Hematopoietic multipotent progenitor cell treated with erythropoietin and hydrocortisone succinate and interleukin-3 and kit ligand, for 4 days (in vitro differentiated cells): ENCODE measurements at places on chromosomes 5 and 9.

- peak; percentile 62 for DNase-seq
Measured at GRCh38 chr9:132694144-132694543, 23.9 kb downstream of the GTF3C4 start.

GRCh38 chr9:127899128-127899943, at the start of gene ST6GALNAC6:
ST6GALNAC6 (minus strand) TSS chr9:127899603; CDS start chr9:127897981, 1,622 bp downstream.
- peak; percentile 89 for DNase-seq

- no peak for DNase-seq
Measured at GRCh38 chr9:105431424-105432246, 16.2 kb upstream of the FSD1L start.

DNA sequence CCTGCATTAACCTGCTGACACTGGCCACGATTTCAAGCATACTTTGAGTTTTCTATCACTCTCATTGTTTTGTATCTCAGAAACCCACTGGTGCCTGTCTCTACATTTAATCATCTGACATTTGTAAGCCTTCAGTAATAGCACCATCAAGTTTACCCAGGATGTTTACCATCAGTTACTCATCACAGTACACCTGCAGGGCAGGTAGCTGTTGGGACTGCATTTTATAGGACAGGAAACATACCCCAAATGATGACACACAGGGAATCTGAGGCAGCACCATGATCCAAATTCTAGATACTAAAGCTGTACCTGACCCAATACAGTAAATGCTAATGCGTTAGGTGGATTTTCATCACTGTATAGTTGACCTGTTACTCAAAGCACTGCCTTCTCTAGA, 114.2 kb downstream of the FEM1C start:
- no peak for DNase-seq

GRCh38 chr5:170611449-170612090, 107.8 kb downstream of the KCNIP1 start:
- DNase-seq = peak; percentile 27

- DNase-seq = no peak
Measured at GRCh38 chr9:91958174-91958573, 8.1 kb upstream of the ROR2 start.

- DNase-seq = no peak
Measured at GRCh38 chr5:51013036-51013435, 346.6 kb downstream of the PARP8 start.

GRCh38 chr9:123860603-123861002, 69.3 kb downstream of the DENND1A start:
- no peak for DNase-seq

- DNase-seq = no peak
Measured at GRCh38 chr5:42419294-42419693, 3.9 kb upstream of the GHR start.

GRCh38 chr5:142108432-142109330, at the start of gene NDFIP1:
NDFIP1 (plus strand) TSS chr5:142108779; CDS start chr5:142108975, 196 bp downstream.
- DNase-seq = peak; percentile 93

GRCh38 chr5:137091472-137091871, 407.7 kb downstream of the SPOCK1 start:
- no peak for DNase-seq

- DNase-seq = no peak
Measured at GRCh38 chr9:68694125-68694524, 10.9 kb upstream of the PIP5K1B start.

GRCh38 chr5:151086905-151087360, 6.1 kb upstream of the TNIP1 start:
- DNase-seq = no peak
